ENCODE measurements at places on chromosomes 4 and X. TPM values are rescaled to one million over a fixed set of nuclear protein-coding genes. Genes with fewer than 3 reads are reported as not detected.

GRCh38 chr4:23068287-23068686 lies 375.6 kb downstream of the GBA3 start:
- no peak for DNase-seq

CT55 gene
- 82.3 TPM for polyA plus RNA-seq

DNA sequence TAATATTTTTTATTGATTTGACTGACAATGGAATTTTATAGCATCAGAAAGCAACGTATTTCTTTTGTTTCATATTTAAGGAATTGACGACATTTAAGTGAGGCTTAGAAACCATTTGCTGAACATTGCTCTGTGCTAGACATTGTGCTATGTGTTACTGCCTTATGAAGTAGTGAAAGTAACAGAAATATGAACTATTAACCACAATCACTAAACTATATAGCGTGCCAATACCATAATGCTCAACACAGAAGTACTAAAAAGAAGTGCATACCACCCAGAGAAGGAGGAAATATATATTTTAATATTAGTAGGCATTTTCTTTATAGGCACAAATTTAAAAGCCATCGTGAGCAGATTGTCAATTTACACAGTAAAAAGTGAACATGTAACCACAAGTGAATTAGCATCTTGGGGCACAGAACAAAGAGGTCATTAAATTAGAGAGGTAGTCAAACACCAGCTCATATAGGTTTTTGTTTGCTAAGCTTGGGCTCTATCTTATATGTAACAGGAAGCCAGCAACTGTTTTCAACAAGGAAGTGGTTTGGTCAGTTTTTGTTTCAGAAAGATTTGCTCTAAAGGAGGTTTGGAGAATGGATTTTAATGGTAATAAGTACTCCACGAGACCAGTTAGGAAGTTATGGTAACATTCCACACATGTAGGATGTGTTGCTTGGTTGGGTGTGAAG lies 270.7 kb downstream of the GRXCR1 start:
- no peak for DNase-seq

DNA sequence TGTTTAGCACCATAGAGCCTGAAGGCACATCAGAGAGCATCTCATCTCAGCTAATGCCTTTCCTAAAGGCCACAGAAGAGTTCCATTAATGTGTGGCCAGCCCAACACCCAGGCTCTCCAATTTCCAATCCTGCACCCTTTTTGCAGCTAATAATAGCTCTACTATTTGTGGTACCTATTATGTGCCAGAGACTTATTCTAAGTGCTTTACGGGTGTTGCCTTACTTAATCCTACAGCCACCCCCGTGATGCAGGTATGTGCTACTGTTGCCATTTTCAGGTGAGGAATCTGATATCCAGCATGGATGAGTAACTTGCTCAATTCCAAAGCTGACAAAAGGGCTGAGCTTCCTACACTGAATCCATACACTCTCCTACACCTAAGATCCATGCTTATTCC lies 217.6 kb upstream of the GALNT7 start:
- no peak for DNase-seq

DNA sequence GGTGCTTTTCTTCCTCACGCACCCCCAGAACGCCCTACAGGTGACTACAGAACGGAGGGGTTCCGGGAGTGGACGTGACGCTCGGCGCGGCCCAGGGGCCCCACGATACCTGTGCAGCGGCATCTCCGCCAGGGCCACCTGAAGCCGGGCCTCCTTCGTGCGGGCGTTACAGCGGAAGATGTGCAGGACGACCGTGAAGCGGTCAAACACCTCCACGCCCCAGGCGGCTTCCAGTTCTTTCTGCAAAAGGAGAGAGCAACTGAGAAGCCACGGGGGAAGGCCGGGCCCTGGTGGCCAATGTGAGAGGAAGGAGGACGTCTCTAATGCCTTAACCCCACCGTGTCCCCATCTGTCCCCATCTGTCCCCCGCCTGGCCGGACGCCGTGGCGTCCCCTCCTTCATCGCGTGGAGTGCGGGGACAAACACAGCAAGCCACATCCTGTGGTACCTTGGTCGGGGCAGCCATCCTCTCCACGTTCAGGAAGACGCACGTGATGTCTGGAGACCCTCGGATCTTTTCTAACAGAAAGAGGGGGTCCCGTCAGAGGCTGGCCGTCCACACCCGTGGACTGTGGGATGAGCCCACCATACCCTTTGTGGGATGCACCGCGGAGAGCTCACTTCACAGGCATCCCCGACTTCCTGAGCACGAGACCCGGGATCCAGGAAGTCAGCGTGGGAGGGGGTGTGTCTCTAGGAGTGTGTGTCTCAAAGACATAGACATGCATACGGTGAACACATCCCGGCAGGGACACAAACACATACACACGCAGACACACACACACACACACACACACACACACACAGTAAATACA lies 3.6 kb downstream of the GTPBP6 start:
- DNase-seq: no peak

DNA sequence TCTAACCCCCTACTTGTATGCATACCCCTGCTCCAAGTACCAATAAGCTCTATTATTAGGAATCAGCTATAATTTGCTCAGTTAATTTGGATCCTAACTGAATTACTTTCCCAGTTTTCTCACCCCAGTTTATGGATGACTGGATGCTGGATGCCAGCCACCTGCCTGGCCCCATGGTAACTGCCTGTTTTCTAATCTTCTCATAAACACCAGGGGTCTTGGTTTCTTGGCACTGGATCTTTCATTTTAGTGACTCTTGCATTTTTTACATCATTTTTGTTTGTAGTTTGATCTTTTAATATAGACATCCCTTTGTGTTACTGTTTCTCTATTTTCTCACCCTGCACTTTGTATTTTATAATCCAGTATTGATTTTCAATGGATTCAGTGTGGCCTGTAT lies 246.8 kb downstream of the ADGRL3 start:
- no peak for DNase-seq

- DNase-seq: no peak
Observed at GRCh38 chrX:10042055-10042454, 74.9 kb downstream of the CLDN34 start.

- no peak for DNase-seq
Observed at GRCh38 chrX:1477229-1477628, 24.5 kb upstream of the ASMTL start.

GRCh38 chrX:25536307-25536970 lies 520.7 kb upstream of the ARX start:
- no peak for DNase-seq

- no peak for DNase-seq
Observed at GRCh38 chr4:156946516-156947424, 24.8 kb downstream of the PDGFC start.

- no peak for DNase-seq
Observed at GRCh38 chr4:114252499-114252898, 273.1 kb upstream of the ARSJ start.

ZNF330 gene
- polyA plus RNA-seq: 76.2 TPM

- no peak for DNase-seq
Observed at GRCh38 chrX:150698981-150699380, 5.8 kb downstream of the MTMR1 start.

PRPS1 gene
- 121 TPM for polyA plus RNA-seq

DNA sequence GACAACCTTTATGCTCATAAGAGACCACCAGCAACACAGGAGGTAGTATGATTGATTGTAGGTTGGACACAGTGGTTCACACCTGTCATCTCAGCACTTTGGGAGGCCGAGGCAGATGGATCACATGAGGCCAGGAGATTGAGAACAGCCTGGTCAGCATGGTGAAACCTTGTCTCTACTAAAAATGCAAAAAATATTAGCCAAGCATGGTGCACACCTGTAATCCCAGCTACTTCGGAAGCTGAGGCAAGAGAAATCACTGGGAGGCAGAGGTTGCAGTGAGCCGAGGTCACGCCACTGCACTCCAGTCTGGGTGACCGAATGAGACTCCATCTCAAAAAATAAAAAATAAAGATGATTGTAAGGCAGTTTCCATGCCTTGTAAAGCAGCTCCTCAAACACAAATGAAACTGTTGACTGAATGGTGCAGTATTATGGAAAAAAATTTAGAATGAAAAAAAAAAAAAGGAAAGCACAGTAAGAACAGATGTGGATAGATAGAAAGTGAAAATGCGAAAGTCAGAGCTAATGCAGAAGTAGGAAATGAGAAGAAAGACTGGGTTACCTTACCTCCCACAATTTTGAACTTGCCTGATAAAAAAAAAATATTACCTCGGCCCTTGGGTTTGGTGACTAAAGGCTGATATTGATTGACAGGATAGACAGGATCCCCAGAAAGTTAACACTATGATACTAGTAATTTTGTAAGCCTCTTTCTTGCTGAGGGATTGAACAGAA lies 249.2 kb upstream of the TRAM1L1 start:
- no peak for DNase-seq

- no peak for DNase-seq
Observed at GRCh38 chrX:101022020-101022419, 29.9 kb downstream of the TRMT2B start.

DNA sequence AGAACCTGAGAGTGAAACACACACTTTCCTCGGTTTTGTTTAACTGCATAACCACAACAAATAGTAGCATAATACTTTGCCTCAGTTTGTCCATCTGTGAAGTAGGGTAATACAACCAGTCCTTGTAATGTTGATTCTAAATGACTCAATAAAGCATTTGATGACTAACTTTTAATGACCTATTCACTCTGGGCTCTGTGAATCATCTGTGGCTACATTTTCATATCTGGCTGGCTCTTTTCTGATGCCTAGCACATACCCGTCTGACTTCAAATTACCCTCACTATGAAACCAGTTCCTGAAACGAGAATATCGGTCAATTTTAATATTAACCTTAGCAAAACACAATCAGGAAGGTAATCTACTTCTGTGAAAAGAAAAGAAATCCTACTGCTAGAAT lies 151.0 kb downstream of the SH2D1A start:
- no peak for DNase-seq

DNA sequence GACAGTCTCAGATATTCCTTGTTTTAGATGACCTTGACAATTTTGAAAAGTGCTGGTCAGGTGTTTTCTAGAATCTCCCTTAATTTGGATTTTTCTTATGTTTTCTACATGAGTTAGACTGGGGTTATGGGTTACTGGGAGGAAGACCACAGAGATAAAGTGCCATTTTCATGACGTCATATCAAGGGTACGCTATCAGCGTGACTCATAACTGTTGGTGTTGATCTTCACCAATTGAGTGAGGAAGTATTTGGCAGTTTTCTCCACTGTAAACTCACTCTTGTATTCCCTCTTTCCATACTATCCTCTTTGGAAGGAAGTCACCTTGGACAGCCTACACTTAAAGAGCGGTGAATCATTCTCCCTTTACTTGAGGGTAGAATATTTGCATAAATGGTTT lies 56.9 kb downstream of the MAGEC1 start:
- no peak for DNase-seq

- no peak for DNase-seq
Observed at GRCh38 chr4:11014199-11014598, 329.6 kb upstream of the CLNK start.

DNA sequence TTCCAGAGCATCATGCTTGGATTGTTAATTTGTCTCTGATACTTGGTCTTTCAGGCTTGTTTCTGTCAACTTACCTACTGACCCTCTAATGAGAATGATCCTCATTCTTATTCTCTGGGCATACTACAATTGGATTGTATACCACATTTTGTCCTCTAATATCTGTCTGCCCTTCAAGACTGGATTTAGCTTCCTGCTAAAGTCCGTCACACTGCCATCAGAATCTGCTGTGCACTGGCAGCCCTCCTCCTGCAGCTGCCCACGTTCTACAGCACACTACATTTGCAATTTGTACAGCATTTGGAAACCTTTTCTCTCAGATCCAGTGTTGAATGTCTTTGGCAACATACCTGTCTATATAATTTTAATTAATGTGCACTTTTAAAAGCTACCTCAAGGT lies 183.1 kb downstream of the ZNF330 start:
- DNase-seq: no peak

ACOX3 gene
- polyA plus RNA-seq: 4.9 TPM

NAP1L3 gene
- polyA plus RNA-seq: not detected

GRCh38 chr4:951186-951585 lies 18.9 kb downstream of the TMEM175 start:
- no peak for DNase-seq
